ENCODE measurements at places on chromosomes 12 and 14. TPM values are rescaled to one million over a fixed set of nuclear protein-coding genes. Genes with fewer than 3 reads are reported as not detected.

The GLIPR1L1 gene
- total RNA-seq = not detected

The TGM1 gene
- total RNA-seq = not detected

DNA sequence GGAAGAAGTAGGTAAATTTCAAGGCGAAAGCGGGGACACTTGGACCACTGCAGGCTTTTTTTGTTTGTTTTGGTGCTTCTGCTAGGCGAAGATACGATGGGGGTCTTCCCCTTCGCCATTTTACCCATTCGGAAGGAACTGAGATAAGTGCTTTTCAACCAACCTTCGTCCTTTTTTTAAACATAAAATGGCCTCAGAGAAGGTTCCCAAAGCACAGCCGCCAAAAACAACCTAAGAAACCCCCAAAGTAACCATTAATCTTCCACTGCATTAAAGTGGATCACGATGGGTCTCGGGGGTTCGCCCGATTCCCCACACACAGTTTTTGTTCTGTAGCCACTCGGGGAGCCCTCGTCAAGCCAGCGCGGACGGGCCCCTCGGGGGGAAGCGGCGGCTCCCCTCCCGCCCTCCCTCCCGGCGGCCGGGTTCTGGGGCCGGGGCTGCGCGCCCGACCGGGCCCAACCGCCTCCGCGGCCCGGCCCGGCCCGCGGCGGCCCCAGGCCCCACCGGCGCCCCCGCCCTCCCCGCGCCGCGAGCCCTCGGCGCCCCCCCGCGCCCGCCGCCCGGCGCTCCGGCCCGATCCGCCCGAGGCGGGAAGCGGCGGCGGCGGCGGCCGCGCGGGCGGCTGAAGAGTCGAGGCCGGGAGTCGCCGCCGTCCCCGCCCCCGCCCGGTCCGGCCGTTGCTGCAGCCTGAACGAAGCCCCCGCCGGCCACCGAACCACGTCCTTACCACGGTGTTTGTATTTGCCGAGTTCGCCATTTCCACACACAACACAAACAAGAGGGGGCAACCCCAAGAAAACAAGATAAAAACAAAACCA lies 790 bp downstream of the GTF2A1 start:
- no peaks in the 10 kb centered on the region for H3K27me3 ChIP-seq
- DNase-seq = no peak
- peaks cover 23% of the 10 kb centered on the region for H3K36me3 ChIP-seq
- H3K4me3 ChIP-seq = peak overlapping the region; percentile 48
- H3K27ac ChIP-seq = peak overlapping the region; percentile 79

DNA sequence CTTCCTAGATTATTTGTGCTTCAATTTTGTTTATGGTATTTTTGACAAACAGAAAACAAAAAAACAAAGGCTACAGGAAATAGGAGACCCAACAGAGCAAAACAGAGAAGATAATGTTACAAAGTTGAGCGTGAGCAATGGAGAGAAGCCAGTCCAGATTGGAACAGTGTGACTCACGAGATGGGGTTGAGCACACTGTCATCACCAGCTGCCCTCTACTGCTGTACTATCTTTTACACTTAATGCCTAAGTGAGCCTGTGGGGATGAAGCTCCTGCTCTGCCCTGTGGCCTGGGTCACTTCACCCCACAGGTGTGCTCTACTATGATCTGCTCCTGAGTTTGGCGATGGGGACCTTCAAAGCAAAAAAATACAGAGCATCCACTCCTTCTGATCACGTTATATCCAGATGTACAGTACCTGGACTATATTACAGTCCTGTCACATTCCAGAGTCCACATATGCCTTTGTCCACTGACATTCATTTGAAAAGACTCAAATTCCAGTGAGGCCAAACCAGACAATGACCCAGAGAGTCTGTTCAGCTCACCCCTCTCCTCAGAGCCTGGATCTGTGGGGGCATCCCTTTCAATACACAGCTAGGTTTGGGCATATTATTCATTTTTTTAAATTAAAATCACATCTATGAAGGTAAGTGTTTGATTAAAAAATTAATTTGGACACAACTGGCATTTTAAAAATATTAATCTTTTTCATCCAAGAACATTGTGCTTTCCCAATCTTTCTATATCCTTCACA lies 4.4 kb downstream of the IPO8 start:
- H3K4me1 ChIP-seq = peaks cover 26% of the 10 kb centered on the region
- H3K36me3 ChIP-seq = peaks cover 4% of the 10 kb centered on the region
- H3K27ac ChIP-seq = no peak overlapping the region
- no peak overlapping the region for H3K4me3 ChIP-seq

- H3K36me3 ChIP-seq = peaks cover 7% of the 10 kb centered on the region
- peaks cover 17% of the 10 kb centered on the region for H3K4me1 ChIP-seq
- H3K27ac ChIP-seq = no peak overlapping the region
- H3K4me3 ChIP-seq = no peak overlapping the region
These were observed 4.9 kb downstream of the AMN start for GRCh38 chr14:102927346-102927877.

- no peak for DNase-seq
- no peak overlapping the region for H3K4me3 ChIP-seq
- H3K27me3 ChIP-seq = no peaks in the 10 kb centered on the region
- H3K27ac ChIP-seq = no peak overlapping the region
These were observed 135.9 kb upstream of the ATP2B1 start for GRCh38 chr12:89844539-89844938.

Data from SJSA1 (cell line).